Foreskin keratinocyte (primary cell): ENCODE measurements at places on chromosomes 1 and 21.
A peak's percentile ranks its signal among the peaks of the same experiment; 100 is the strongest.

GRCh38 chr1:9749361-9749760 lies 74.4 kb downstream of the CLSTN1 start:
- no peak for DNase-seq

- DNase-seq, result no peak
Measured at GRCh38 chr21:36092681-36093080, 22.9 kb downstream of the CBR1 start.

GRCh38 chr21:16426936-16427335 lies 697.2 kb downstream of the USP25 start:
- DNase-seq, result no peak

GRCh38 chr1:156502894-156503697 lies 2.5 kb upstream of the MEF2D start:
- peak; percentile 97 for DNase-seq

- DNase-seq, result no peak
Measured at GRCh38 chr1:196143602-196144342, 464.5 kb downstream of the KCNT2 start.
